ENCODE measurements at places on chromosomes 2 and 18.

DNA sequence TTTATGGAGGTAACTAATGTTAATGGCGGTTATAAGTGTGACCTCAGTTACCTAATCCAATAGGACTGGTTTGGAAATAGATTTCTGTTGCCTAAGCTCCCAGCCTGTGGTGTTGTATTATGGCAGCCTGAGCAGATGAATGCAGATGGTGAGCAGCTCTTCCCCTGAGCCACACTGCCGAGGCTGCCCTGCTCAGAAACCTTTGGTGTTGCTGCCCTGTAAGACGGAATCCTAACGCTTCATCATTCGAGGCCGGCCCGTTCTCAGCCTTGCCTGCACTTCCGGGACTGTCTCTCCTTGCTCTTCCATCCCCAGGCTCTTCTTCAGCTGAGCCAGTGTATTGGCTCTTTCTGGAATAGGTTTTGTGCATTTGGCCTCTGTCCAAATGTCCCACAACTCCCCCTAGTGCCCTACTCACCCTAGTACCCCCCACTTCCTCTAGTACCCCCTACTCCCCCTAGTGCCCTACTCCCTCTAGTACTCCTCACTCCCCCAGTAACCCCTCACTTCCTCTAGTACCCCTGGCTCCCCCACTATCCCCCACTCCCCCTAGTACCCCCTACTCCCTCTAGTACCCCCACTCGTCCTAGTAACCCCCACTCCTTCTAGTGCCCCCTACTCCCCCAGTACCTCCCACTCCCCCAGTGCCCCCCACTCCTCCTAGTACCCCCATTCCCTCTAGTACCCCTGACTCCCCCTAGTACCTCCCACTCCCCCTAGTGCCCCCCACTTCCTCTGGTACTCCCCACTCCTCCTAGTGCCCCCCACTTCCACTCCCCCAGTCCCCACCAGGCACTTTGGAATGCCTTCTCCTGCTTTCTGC lies 106.0 kb upstream of the TAF1B start:
- DNase-seq: no peak

DNA sequence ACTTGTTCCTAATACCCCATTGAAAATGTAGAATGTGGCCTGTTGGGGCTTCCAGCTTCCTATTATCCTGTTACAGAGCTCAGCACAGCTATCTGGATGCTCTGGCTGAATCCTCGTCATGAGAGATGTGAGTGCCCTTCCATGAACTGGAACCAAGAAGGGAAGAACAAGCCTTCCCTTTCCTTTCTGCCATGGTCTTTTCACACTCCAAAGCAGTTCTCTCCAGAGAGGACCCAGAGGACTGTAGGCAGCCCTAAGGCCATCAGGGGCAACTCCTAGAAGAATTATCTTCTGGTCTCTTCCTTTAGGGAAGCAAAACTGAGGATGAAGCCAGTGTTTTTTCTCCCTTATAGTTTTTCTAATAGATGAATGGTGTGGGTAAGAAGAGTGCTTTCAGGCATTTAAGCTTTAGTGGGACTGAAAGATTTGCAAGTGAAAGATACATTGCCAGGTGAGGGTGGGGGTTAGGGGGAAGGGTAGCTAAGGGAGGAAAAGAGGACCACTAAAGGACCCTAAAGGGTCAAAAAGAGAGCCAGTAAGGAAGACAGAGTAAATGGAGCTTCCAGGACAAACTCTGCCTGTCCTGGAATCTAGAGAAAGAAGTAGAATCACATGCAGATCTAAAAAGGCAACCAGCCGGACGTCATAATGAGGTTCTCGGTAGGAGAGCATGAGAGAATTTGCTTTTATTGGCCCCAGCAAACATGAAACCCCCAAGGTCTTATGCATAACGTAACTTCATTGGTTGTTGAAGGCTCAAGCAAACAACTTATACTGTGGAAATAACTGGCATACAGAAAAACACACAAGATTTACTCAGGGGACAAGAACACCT lies 12.4 kb upstream of the XPO1 start:
- DNase-seq: no peak

GRCh38 chr18:51053814-51054213 lies 23.8 kb downstream of the SMAD4 start:
- no peak for DNase-seq

DNA sequence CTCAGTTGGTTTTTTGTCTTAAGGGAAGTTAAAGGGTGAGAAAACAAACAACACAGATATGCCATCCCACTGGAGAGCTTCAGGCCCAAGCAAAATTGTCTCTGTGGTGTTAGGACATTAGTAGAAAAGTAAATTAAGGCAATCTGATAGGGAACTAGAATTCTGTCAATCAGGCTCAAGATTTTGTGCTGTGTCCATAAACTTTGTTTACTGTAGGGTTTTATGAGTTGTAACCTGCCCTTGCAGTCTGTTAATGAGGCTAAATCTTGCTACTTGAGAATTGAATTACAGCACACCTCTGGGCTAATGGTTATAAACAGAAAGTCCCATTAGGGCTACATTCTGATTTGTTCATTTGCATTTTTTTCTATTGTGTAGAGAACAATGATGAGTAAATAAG lies 78.0 kb upstream of the OTX1 start:
- DNase-seq: no peak

- DNase-seq: no peak
These were observed 10.3 kb downstream of the TRIB2 start for GRCh38 chr2:12727065-12727464.

All from AG04449 (cell line).